Activated CD8-positive, alpha-beta memory T cell treated with anti-CD3 and anti-CD28 coated beads, Interleukin-2, amount 50 U/mL, for 4 hours (primary cell): ENCODE measurements at places on chromosomes 12 and 14.

- no peak for DNase-seq
Measured at GRCh38 chr12:99154983-99155336, 492.6 kb upstream of the GARIN6 start.

DNA sequence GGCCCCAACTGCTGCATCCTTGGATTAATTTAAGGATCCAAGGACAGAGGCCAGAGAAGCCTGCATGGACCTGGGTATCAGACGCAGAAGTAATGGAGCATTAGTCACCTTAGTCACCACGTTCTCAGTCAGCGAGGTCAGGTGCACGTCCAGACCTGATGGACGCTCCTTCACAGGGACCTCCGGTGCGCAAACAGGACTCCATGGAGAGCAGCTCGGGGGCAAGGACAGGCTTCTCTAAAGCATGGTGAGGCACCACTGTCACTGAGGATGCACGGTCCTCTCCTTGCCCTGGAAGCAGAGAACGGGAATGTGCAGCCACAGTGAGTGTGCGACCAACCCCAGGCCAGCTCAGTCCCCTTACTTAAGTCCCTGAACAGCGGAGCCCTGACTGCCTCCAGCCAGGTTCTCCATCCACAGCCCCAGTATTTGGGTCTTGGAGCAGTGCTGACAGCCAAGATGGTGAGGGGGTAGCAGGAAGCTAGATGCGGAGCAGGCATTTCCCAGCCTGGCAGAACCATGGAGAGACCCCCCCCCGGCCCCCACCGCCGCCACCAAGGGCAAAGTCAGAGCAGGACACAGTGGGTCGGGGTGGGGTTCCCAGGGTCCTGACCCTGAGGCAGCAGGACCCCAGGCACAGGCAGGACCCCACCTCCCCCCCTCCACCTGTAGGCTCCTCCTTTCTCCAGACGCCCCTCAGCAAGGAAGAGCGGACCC lies 253.4 kb upstream of the SFSWAP start:
- DNase-seq: no peak

DNA sequence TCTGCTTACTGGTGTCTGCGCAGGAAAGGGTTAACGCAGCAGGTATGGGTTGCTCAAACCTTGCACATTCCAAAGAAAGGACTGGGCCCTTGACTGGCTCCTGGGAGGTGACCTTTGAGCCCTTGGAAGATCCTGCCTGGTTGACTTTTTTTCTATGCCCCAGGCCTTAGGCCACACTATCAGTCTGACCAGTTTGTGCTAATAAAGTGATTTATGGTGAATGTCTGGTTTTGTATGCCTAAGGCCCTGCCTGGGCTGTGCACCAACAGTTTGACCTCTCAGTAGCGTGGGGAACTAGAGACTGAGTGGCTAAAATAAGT lies 61.4 kb upstream of the SCN8A start:
- DNase-seq: no peak

DNA sequence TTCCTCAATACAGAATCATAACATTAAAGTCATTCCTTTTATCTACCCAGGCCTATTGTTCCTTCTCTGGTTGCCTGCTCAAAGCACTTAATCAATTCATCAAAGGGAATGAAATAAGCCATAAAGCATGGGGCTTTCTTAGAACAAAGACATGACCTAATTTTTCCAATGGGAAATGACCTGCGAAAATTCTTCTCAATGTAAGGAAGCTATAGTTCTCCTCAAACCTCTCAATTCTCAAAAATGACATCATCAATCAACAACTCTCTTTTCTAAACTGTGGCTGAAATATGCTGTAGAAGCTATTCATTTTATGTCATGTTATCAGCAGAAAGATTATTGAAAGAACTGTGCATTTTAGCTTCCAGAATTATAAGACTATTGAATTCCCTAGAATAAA lies 116.0 kb upstream of the PTPRR start:
- DNase-seq: no peak

DNA sequence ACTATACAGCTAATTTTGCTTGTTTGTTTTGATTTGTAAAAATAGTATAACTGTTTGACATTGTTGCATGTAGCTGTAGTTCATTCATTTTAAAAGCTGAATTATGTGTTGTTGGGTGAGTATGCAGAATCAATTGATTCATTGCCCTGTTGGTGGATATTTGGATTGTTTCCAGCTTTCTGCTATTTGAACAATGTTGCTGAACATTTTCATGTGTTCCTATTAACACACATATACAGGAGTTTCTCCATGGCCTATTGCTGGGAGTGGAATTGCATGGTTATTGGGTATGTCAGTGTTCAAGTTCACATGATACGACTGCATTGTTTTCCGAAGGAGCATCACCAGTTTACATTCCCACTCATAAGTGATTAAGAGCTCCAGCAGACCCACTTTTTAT lies 75.3 kb downstream of the SRGAP1 start:
- no peak for DNase-seq

- DNase-seq: no peak
Measured at GRCh38 chr12:78018939-78019338, 188.2 kb downstream of the NAV3 start.

- DNase-seq: no peak
Measured at GRCh38 chr14:77023001-77023996, 5.2 kb downstream of the IRF2BPL start.

GRCh38 chr12:99277591-99278379 lies 369.8 kb upstream of the GARIN6 start:
- DNase-seq: no peak

DNA sequence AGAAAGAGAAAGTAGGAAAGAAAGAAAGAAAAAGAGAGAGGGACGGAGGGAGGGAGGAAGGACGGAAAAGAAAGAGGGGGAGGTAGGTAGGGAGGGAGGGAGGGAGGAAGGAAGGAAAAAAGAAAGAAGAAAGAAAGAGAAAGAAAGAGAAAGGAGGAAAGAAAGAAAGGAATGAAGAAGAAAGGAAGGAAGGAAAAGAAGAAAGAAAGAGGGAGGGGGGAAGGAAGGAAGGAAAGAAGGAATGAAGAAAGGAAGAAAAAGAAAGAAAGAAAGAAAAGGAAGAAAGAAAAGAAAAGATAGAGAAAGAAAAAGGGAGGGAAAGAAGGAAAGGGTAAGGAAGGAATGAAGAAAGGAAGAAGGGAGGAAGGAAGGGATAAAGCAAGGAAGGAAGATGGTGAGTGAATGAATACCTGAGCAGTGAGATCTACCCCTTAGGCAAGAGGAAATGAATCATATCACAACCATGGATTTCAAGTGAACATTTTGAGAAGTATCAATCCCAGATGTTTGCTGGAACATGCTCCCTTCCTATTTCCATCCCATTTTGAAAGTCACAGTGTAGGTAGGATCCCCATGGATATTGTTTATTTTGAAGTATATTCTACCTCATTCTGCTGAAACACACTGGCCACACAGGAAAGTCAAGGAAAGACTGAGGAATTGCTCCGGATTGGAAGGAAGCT lies 639.4 kb upstream of the TBX3 start:
- no peak for DNase-seq

- DNase-seq: no peak
Measured at GRCh38 chr12:9123781-9124382, 8.2 kb upstream of the A2M start.

DNA sequence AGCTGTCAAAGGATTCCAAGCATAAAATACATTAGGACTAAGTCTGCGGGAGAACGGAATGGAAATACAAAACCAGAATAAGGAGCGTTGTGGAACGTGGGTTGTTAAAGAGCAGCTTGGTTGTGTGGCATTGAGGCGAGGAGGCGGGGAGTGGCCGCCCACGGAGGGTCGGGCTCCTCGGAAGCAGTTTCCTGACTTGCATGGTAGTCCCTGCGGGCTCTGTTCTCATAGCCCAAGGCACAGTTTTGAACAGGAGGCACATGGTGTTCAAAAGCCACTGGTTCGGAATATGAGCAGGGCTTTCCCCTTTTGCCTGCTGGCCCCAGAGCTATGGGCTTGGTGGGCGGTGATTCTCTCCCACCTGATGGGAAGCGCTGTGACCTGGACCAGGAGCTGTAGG lies 12.2 kb downstream of the DDX51 start:
- DNase-seq: no peak

DNA sequence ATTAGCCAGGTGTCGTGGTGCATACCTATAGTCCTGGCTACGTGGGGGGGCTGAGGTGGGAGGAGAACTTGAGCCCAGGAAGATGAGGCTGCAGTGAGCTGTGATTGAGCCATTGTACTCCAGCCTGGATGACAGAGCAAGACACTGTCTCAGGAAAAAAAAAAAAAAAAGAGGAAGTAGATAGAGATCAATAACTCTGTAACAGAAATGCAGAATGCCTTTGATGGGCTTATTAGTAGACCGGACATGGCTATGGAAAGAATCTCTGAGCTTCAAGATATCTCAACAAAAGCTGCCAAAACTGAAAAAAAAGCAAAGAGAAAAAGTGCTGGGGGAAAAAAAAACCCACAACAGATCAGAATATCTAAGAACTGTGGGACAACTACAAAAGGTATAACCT lies 37.5 kb downstream of the GPR68 start:
- DNase-seq: no peak

GRCh38 chr14:100370003-100370402 lies 46.9 kb downstream of the SLC25A47 start:
- no peak for DNase-seq

DNA sequence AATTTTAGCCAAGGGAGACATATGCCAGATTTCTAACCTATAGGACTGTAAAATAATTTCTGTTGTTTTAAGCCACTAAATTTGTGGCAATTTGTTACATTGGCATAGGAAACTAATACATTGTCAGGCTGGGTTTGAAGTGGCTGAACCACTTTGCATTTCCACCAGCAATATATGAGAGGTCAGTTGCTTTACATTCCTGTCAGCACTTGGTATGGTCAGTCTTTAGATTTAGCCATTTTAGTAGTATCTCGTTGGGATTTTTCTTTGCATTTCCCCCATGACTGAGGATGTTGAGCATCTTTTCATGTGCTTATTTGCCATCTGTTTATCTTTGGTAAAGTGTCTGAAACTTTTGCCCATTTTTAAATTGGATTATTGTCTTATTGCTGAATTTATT lies 3.9 kb downstream of the PALS1 start:
- no peak for DNase-seq

DNA sequence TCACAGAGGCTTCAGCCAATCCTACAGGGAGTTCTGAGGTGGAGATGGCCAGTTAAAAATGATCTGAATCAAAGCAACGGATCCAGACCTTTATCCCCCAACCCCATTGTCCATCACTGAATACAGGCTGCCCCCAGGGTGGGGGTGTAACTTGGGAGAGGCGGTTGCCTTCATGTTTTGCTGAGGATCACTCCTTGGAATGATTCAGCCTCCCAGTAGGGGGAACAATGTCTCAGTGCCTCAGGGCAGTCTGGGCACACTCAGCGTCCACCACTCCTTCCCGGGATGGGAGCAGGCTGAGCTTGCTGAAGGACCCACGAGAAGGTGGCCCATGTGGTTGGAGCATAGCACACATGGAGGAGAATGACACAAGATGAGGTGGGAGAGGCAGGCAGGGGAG lies 60.2 kb downstream of the RFX4 start:
- no peak for DNase-seq

- DNase-seq: no peak
Measured at GRCh38 chr12:29376118-29376517, 4.9 kb downstream of the ERGIC2 start.
